ENCODE measurements at places on chromosomes 3 and 15. TPM values are rescaled to one million over a fixed set of nuclear protein-coding genes. Genes with fewer than 3 reads are reported as not detected.

DNA sequence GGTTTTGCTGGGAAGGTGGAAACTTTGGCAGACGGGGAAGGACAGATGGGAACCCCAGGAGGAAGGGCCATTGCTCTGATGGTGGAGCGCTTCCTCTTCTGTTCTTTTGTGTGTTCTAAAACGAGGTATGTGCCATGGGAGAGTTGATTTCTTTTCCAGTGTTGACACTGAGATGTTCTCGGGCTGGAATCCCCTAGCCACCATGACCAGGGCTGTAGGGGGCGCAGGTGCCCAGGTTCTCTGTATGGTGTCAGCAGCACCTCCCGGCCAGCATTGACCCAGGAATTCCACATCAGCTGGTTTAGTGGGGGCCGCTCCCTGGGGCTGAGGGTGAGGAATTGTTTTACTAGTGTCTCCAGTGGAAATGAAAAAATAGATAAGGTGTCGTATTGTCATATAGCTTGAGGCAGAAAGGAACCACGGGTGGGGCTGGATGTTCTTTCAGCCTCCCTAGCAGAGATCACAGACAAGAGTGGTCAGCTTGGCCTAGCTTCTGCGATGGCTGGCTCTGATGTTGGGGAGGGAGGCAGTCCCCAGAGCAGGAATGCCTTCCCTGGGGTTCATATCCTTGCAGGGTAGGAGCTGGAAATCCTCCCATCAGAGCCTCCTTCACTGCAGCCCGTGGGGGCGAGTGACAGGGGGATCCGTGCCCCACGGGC is 34.2 kb upstream of the ACAD9 start:
- peaks cover 19% of the 10 kb centered on the region for H3K4me1 ChIP-seq
- peak overlapping the region; percentile 49 for H3K4me3 ChIP-seq
- peak; percentile 40 for DNase-seq
- no peaks in the 10 kb centered on the region for H3K36me3 ChIP-seq

- DNase-seq = no peak
- no peaks in the 10 kb centered on the region for H3K4me1 ChIP-seq
- no peaks in the 10 kb centered on the region for H3K36me3 ChIP-seq
These were observed 7.0 kb downstream of the MYO5A start for GRCh38 chr15:52521682-52522081.

- no peaks in the 10 kb centered on the region for H3K27me3 ChIP-seq
- H3K4me3 ChIP-seq = no peak overlapping the region
- no peak for DNase-seq
- H3K36me3 ChIP-seq = no peaks in the 10 kb centered on the region
- no peaks in the 10 kb centered on the region for H3K4me1 ChIP-seq
These were observed 37.8 kb upstream of the ATP10A start for GRCh38 chr15:25900901-25901300.

- DNase-seq = no peak
- H3K36me3 ChIP-seq = no peaks in the 10 kb centered on the region
- H3K27ac ChIP-seq = no peak overlapping the region
- no peaks in the 10 kb centered on the region for H3K27me3 ChIP-seq
- no peak overlapping the region for H3K4me3 ChIP-seq
- no peaks in the 10 kb centered on the region for H3K4me1 ChIP-seq
These were observed 470.5 kb upstream of the THBS1 start for GRCh38 chr15:39110336-39110735.

DNA sequence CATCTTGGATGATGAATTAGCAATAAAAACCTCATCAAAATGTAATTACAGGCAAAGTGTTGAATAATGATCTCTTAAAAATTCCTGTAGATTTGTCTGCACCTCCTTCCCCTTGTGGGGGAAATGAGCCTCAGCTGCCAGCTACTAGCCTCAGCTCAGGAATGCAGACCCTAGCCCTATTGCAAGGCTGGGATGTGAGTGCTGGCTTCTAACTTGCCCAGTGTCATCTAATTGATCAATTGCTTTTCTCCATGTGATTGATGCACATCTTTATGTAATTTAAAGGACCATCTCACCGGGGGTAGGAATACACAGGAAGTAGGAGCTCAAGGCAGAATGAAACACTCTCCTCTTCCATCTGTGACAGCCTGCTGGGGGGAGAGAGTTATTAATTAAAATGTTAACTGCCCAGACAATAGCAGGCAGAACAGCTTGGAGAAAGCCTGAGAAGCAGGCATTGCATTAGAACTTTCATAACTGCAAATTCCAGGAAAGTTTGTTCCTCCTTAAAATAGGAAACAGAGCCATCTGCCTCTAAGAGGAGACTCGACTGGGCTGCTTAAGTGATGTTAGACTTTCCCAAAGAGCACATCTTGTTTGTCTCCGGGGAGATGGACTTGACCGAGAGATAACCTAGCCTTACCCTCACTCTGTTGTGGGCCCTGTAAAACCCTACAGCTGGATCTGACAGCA is 69.6 kb downstream of the LRTM1 start:
- no peak for DNase-seq
- no peak overlapping the region for H3K4me3 ChIP-seq
- no peaks in the 10 kb centered on the region for H3K27me3 ChIP-seq
- peaks cover 13% of the 10 kb centered on the region for H3K4me1 ChIP-seq

- H3K27ac ChIP-seq = peak overlapping the region; percentile 1
- H3K4me3 ChIP-seq = no peak overlapping the region
- no peaks in the 10 kb centered on the region for H3K36me3 ChIP-seq
- no peaks in the 10 kb centered on the region for H3K27me3 ChIP-seq
These were observed 92.8 kb upstream of the UBE2E1 start for GRCh38 chr3:23712656-23713559.

The PCOLCE2 gene
- total RNA-seq = 6.2 TPM

- H3K27me3 ChIP-seq = no peaks in the 10 kb centered on the region
- no peak for DNase-seq
- no peak overlapping the region for H3K27ac ChIP-seq
- H3K4me3 ChIP-seq = no peak overlapping the region
- no peaks in the 10 kb centered on the region for H3K36me3 ChIP-seq
These were observed 145.9 kb downstream of the MEIS2 start for GRCh38 chr15:36954486-36954885.

- H3K4me1 ChIP-seq = no peaks in the 10 kb centered on the region
- DNase-seq = no peak
- H3K36me3 ChIP-seq = no peaks in the 10 kb centered on the region
- H3K27me3 ChIP-seq = no peaks in the 10 kb centered on the region
- no peak overlapping the region for H3K27ac ChIP-seq
- H3K4me3 ChIP-seq = no peak overlapping the region
These were observed 614.4 kb downstream of the FHIT start for GRCh38 chr3:60636846-60637245.

The TF gene
- not detected for total RNA-seq

DNA sequence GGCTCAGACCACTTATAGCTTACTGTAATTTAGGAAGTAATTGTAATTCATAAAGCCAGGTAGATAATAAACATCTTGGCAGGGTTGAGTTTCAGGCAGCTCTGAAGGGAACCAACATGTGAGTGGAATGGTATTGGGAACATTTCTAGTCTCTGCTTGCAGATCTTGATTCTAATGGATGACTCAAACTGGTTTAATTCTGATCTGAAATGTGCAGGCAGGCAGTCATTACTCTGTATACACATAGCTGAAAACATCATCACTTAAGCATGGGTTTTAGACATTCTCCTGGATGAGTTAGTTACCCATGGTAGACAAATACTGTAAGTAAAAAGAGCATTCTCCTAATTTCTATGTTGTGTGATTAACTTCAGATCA is 317.0 kb upstream of the TPRG1 start:
- no peak for DNase-seq
- no peaks in the 10 kb centered on the region for H3K36me3 ChIP-seq
- no peak overlapping the region for H3K27ac ChIP-seq
- H3K4me1 ChIP-seq = no peaks in the 10 kb centered on the region
- no peaks in the 10 kb centered on the region for H3K27me3 ChIP-seq

GRCh38 chr15:60222404-60222803 is 175.4 kb downstream of the ANXA2 start:
- no peaks in the 10 kb centered on the region for H3K36me3 ChIP-seq
- no peaks in the 10 kb centered on the region for H3K27me3 ChIP-seq
- no peak for DNase-seq
- no peaks in the 10 kb centered on the region for H3K4me1 ChIP-seq
- H3K4me3 ChIP-seq = no peak overlapping the region
- H3K27ac ChIP-seq = no peak overlapping the region

The LSAMP gene
- total RNA-seq = 1.8 TPM

- H3K4me1 ChIP-seq = no peaks in the 10 kb centered on the region
- no peaks in the 10 kb centered on the region for H3K27me3 ChIP-seq
- no peak overlapping the region for H3K27ac ChIP-seq
- no peak overlapping the region for H3K4me3 ChIP-seq
- no peak for DNase-seq
These were observed 322.3 kb downstream of the PLCL2 start for GRCh38 chr3:17207019-17207418.

DNA sequence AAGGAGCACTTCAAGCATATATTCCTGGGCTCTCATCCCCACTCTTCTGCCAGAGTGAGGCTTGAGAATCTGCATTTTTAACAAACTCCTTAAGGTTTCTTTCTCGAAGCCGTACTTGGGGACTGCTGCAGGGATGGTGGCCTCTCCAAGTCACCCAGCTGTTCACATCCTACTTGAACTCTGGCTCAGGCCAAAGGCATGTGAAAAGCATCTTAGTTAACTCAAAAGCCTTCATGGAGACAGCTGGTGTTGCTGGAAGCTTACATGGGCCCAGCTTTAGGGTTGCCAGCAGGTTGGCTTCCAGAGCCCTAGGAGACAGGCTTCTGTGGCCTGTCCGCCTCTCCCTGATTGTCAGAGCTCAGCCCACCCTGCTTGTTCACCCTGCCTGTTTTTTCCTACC is 139.2 kb downstream of the THSD4 start:
- DNase-seq = peak; percentile 53
- peaks cover 12% of the 10 kb centered on the region for H3K4me1 ChIP-seq
- H3K27ac ChIP-seq = no peak overlapping the region
- H3K36me3 ChIP-seq = peaks cover 5% of the 10 kb centered on the region
- no peak overlapping the region for H3K4me3 ChIP-seq

DNA sequence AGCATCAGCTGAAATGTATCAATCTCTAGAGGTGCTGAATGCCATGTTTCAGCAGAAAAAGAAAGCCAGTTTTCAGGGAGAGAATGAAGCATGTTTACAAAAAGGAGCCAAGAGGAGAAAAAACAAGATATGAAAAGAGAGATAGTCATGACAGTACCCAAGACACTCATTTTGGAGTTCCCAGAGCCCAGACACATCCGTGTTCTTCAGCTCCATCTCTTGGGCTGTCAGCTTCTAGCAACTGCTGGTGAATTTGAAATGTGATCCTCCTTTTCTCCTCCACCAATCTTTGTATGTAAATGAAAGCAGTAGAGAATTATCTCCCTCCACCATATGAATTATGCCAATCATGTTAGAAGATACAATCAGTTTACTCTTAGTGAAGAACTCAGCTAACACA is 93.0 kb upstream of the SLC25A36 start:
- H3K27me3 ChIP-seq = no peaks in the 10 kb centered on the region
- no peaks in the 10 kb centered on the region for H3K4me1 ChIP-seq
- H3K4me3 ChIP-seq = no peak overlapping the region
- no peaks in the 10 kb centered on the region for H3K36me3 ChIP-seq
- no peak for DNase-seq
- H3K27ac ChIP-seq = no peak overlapping the region

The DCBLD2 gene
- total RNA-seq = 56.9 TPM

- no peak for DNase-seq
- no peaks in the 10 kb centered on the region for H3K4me1 ChIP-seq
- no peaks in the 10 kb centered on the region for H3K36me3 ChIP-seq
- H3K27me3 ChIP-seq = no peaks in the 10 kb centered on the region
- no peak overlapping the region for H3K27ac ChIP-seq
- no peak overlapping the region for H3K4me3 ChIP-seq
These were observed 812.9 kb upstream of the CFAP20DC start for GRCh38 chr3:59862686-59863085.

DNA sequence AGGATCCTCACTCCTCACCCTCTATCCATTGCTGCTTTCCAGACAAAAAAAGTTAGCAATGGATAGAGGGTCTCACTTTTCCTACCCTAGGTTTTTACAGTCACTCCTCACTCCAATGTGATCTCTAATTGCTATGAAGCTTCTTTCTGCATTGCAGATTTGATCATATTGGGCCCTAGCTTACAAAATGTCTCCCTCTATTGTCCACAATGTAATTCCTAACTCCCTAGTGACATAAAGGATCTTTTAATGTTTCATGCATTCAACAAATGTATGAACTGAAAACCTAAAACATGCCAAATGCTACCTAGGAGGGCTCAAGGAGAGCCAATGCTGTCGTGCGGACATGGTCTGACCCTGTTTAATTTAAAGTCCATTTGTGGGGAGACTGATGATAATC is 234.8 kb downstream of the CADM2 start:
- no peaks in the 10 kb centered on the region for H3K4me1 ChIP-seq
- DNase-seq = peak; percentile 7
- no peaks in the 10 kb centered on the region for H3K27me3 ChIP-seq
- H3K27ac ChIP-seq = no peak overlapping the region
- no peaks in the 10 kb centered on the region for H3K36me3 ChIP-seq

- no peaks in the 10 kb centered on the region for H3K27me3 ChIP-seq
- H3K4me3 ChIP-seq = no peak overlapping the region
- H3K27ac ChIP-seq = no peak overlapping the region
- no peaks in the 10 kb centered on the region for H3K36me3 ChIP-seq
- no peaks in the 10 kb centered on the region for H3K4me1 ChIP-seq
- no peak for DNase-seq
These were observed 12.8 kb downstream of the GALNT15 start for GRCh38 chr3:16187213-16187790.

- H3K36me3 ChIP-seq = no peaks in the 10 kb centered on the region
- H3K27me3 ChIP-seq = peaks cover 23% of the 10 kb centered on the region
- DNase-seq = peak; percentile 75
- no peak overlapping the region for H3K27ac ChIP-seq
- H3K4me1 ChIP-seq = no peaks in the 10 kb centered on the region
These were observed 13.0 kb upstream of the CSK start for GRCh38 chr15:74768771-74769342.

The ALCAM gene
- 51.0 TPM for total RNA-seq

DNA sequence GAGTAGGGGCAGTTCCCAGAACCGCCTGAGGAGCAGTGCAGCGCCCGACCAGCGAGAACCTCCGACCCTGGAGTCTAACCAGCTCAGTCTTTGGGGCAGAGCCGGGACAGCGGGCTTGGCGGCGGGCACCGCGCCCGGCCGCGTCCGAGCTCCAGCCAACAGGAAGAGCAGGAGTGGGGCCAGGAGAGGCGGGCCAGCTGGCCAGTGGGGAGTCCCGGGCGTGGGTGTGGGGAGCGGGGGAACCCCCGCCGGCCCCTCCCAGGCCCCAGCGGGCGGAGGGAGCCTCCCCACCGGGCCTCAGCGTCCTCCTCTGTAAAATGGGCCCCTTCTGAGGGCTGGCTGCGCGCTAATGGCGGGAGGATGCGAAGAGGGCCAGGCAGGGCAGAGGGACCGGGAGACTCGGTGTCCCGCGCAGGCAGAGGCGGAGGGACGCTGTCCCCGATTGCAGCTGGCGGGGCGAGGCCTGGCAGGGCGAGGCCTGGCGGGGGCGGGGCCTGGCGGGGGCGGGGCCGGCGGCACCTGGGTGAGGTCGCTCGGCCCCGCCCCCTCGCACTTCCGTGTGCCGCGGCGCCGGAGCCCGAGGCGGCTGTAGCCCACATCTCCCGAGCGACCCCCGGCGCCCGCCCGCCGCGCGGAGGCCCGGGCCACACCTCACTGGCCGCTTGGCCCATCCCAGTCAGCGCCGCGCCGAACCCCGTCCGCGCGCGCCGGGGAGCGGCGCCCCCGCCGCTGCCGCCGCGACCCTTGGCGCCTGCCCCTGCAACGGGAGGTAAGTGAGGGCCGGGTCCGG is at the start of gene PRKCD:
Gene PRKCD, plus strand, starts transcription at position 550 of the 790 bp plus-strand sequence. CDS start 17,214 bp downstream, outside the sequence.
- H3K36me3 ChIP-seq = peaks cover 7% of the 10 kb centered on the region
- H3K4me1 ChIP-seq = peaks cover 84% of the 10 kb centered on the region
- DNase-seq = peak; percentile 91
- peaks cover 6% of the 10 kb centered on the region for H3K27me3 ChIP-seq
- peak within 1 kb of the TSS; percentile 95 for H3K27ac ChIP-seq

The TMEM108 gene
- total RNA-seq = not detected

The CELSR3 gene
- 1.5 TPM for total RNA-seq

- no peaks in the 10 kb centered on the region for H3K36me3 ChIP-seq
- H3K27ac ChIP-seq = no peak overlapping the region
- H3K27me3 ChIP-seq = no peaks in the 10 kb centered on the region
These were observed 26.5 kb downstream of the IGSF10 start for GRCh38 chr3:151434151-151434890.

Data from stomach (tissue), 19 donors.